ENCODE measurements at places on chromosomes 12 and 14. TPM values are rescaled to one million over a fixed set of nuclear protein-coding genes. Genes with fewer than 3 reads are reported as not detected.

DNA sequence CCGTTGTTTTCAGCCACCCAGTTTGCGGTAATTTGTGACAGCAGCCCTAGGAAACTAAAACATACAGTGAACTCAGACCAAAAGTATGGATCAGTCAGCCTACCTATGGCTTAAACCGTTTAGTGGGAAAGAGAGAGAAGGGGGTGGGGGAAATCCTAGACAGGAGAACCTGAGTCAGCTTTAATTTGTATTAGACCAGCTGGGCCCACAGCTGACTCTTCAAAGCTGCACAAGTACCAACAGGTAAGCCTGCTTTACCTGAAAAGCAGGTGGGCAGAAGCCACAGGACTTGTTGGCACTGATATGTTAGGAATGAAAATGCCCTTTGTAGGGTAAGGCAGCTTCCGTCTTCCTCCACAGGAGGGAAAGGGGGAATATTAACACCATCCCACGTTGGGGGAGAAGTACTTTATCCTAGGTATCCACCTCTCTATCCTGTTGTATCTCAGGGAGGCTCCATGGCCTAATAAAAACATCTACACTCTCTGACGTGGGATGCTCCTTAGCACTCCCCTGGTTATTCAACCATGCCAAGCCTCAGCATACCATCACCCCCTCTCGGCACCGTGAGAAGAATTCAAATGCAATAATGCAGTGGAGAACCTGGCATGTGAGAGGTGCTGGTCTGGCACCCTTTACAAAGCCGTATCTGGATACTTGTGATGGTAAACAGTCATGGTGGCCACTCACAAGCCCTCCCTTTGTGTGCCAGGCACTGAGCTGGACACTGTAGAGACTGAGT lies 70.3 kb downstream of the STON2 start:
- no peak for DNase-seq
- H3K4me3 ChIP-seq, result no peak overlapping the region
- no peaks in the 10 kb centered on the region for H3K36me3 ChIP-seq
- H3K27ac ChIP-seq, result no peak overlapping the region
- no peaks in the 10 kb centered on the region for H3K4me1 ChIP-seq

DNA sequence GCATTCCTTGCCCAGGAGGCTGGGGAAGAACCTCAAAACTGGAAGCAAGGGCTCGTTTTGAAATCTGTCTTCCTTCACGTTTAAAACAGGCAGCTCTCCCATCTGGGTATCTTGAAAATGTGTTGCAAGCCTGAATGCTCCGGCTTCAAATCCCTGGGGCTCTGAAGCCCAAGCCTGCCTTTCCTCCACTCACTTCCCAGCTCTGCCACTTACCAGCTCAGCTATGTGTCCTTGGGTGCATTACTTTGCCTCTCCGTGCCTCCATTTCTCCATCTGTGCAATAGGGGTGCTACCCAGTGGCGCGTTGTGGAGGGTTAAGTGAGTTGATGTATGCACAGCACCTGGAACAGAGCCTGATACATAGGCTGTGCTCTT lies 97.6 kb downstream of the GCH1 start:
- no peak overlapping the region for H3K4me3 ChIP-seq
- H3K27ac ChIP-seq, result no peak overlapping the region
- no peaks in the 10 kb centered on the region for H3K36me3 ChIP-seq

SSTR1 gene
- not detected for total RNA-seq

DNA sequence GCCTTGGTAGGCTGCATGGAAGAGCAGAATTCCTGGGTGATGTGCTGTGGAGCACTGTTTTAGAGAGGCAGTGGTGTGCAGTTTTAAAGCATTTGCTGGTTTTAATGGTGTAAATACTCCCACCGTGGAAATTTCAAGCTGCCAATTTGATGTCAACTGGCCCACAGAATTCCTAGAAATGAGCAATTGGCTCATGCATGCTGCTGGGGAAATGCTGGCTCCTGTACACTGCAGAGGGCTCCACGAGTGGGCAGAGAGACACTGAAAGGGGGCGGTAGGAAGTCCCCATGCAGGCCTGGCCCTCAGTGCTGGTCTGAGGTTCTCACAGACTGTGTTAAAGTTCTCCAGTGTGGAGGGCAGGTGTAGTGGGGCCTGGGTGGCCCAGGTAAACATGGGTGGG lies 99.4 kb upstream of the NTF3 start:
- H3K36me3 ChIP-seq, result no peaks in the 10 kb centered on the region
- H3K27ac ChIP-seq, result no peak overlapping the region
- H3K4me1 ChIP-seq, result no peaks in the 10 kb centered on the region

CLEC4E gene
- not detected for total RNA-seq

DNA sequence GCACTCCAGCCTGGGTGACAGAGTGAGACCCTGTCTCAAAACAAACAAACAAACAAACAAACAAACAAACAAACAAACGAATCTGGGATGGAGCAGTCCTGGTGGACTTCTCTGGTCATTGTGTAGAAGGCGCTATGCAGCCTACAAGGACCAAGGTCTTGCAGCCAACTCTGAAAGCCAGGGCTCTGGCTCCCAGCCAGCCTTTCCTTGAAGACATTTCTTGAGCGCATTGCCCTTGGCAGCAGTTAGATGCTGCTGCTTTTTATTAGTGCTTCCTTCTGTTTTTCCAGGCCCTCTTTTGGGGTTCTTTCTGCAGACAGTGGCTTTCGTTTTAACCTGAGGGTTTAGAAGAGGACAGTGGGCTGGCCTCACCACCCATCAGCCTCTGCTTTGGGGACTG lies 20.2 kb downstream of the CCDC177 start:
- no peak for DNase-seq
- H3K4me1 ChIP-seq, result no peaks in the 10 kb centered on the region
- no peak overlapping the region for H3K27ac ChIP-seq
- no peaks in the 10 kb centered on the region for H3K36me3 ChIP-seq
- H3K27me3 ChIP-seq, result peaks cover 41% of the 10 kb centered on the region

DNA sequence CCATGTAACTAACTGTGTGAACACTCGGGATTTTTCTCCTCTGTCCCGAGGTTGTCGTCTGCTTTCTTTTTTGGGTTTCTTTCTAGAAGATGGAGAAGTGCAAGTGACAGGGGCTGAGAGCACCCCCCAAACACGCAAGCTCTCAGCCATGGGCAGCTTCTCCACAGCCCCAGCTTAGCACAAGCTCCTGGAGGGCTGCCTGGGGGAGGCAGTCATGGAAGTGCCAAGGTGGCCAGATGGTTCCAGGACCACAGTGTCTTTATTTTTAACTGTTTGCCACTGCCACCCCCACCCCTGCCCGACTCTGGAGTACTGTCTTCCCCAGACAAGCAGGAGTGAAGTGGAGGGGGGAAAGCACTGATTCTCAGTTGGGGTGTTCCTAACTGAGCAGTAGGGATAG lies 58.2 kb downstream of the ST8SIA1 start:
- no peaks in the 10 kb centered on the region for H3K4me1 ChIP-seq
- H3K36me3 ChIP-seq, result no peaks in the 10 kb centered on the region
- no peak for DNase-seq
- no peak overlapping the region for H3K27ac ChIP-seq

- no peaks in the 10 kb centered on the region for H3K27me3 ChIP-seq
- DNase-seq, result no peak
- H3K36me3 ChIP-seq, result no peaks in the 10 kb centered on the region
Observed at GRCh38 chr14:56216626-56217379, 98.6 kb downstream of the PELI2 start.

GRCh38 chr14:21055432-21056117 lies 2.0 kb upstream of the RNASE8 start:
- no peak overlapping the region for H3K4me3 ChIP-seq
- no peak overlapping the region for H3K27ac ChIP-seq
- DNase-seq, result no peak
- peaks cover 8% of the 10 kb centered on the region for H3K27me3 ChIP-seq
- H3K36me3 ChIP-seq, result no peaks in the 10 kb centered on the region

- no peak overlapping the region for H3K27ac ChIP-seq
- no peak overlapping the region for H3K4me3 ChIP-seq
- H3K36me3 ChIP-seq, result no peaks in the 10 kb centered on the region
- DNase-seq, result no peak
- no peaks in the 10 kb centered on the region for H3K4me1 ChIP-seq
- H3K27me3 ChIP-seq, result no peaks in the 10 kb centered on the region
Observed at GRCh38 chr12:27161458-27162228, 79.3 kb upstream of the C12orf71 start.

DNA sequence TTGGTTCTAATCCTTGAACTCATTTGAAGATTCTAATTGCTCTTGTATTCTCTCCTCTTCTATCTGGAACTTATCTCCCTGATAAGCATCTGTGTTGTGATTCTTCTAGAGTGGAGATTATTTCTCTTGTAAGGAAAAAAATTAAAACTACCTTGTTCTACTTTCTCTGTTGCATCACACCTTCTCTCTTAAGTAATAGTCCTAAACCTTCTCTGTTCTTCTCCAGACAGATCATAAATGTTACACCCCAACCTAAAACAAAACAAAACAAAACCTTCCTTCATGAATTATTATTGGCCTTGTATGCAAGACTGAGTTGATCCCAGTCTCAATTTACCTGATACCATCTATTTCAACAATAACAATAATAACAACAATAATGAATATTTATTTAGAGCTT lies 612.1 kb downstream of the DIO2 start:
- no peak for DNase-seq
- H3K36me3 ChIP-seq, result no peaks in the 10 kb centered on the region
- H3K27me3 ChIP-seq, result no peaks in the 10 kb centered on the region

- H3K36me3 ChIP-seq, result no peaks in the 10 kb centered on the region
- no peak overlapping the region for H3K4me3 ChIP-seq
- DNase-seq, result no peak
- H3K27me3 ChIP-seq, result peaks cover 38% of the 10 kb centered on the region
- no peak overlapping the region for H3K27ac ChIP-seq
Observed at GRCh38 chr14:103223818-103224352, 100.6 kb downstream of the TNFAIP2 start.

DNA sequence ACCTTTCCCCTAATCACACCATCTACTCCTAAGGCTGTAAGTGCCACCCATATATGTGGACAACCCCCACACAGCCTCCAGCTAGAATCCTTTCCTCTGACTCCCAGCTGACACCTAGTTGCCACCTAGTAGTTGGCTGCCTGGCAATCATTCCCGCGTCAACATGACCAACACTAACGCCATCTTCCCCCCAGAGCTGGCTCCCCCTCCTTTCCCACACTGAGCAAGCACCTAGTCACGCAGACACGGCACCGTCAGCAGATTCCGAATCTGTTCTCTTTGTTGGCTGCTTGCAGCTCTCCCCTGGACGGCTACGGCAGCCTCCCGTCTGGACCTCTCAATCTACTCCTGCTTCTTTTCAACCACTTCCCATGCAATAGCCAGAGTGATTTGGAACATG lies 27.7 kb downstream of the UBR7 start:
- DNase-seq, result no peak
- H3K27ac ChIP-seq, result no peak overlapping the region

FSCB gene
- total RNA-seq, result not detected

DNA sequence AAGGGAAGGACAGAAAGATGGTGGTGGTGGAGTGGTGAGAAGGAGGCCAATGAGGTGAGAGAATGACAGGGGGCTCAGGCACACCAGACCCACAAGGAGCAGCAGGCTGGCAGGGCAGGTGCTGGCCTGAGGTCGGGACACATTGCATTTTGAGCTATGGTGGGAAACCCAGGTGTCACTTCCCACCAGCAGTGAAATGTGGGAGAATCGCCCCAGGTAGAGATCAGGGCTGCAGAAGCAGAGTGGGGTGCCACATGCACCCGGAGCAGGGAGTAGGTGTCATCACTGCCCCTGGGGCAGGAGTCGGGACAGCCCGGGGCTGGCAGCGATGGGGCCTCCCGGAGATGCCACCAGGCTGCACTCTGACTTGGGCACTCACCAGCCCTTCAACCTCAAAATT lies 315.8 kb downstream of the BCL11B start:
- peaks cover 33% of the 10 kb centered on the region for H3K4me1 ChIP-seq
- H3K4me3 ChIP-seq, result no peak overlapping the region
- no peak overlapping the region for H3K27ac ChIP-seq
- H3K27me3 ChIP-seq, result peaks cover 4% of the 10 kb centered on the region

GRCh38 chr12:62660756-62661155 lies 194.1 kb downstream of the MON2 start:
- H3K27ac ChIP-seq, result no peak overlapping the region
- no peaks in the 10 kb centered on the region for H3K36me3 ChIP-seq
- no peak overlapping the region for H3K4me3 ChIP-seq

Data from activated T-cell treated with anti-CD3 and anti-CD28 coated beads, Interleukin-2, amount 50 U/mL, for 72 hours (primary cell).